ENCODE measurements at places on chromosomes 2 and 18.

- no peak for DNase-seq
Observed at GRCh38 chr2:190110699-190111098, 48.2 kb upstream of the MSTN start.

DNA sequence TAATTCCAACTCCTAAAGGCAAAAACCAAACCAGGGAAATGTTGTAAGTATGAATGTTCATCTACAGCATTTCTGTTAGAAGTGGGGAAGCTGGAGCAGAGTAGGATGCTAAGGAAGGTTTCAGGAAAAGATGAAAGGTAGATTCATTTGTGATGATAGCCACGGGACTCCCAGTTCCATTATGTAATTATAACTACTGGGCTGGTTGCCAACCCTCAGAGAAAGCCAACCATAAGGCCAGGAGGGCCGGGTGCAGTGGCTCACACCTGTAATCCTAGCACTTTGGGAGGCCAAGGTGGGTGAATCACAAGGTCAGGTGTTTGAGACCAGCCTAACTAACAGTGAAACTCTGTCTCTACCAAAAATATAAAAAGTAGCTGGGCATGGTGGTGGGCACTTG, 288.9 kb upstream of the ETAA1 start:
- DNase-seq, result no peak

DNA sequence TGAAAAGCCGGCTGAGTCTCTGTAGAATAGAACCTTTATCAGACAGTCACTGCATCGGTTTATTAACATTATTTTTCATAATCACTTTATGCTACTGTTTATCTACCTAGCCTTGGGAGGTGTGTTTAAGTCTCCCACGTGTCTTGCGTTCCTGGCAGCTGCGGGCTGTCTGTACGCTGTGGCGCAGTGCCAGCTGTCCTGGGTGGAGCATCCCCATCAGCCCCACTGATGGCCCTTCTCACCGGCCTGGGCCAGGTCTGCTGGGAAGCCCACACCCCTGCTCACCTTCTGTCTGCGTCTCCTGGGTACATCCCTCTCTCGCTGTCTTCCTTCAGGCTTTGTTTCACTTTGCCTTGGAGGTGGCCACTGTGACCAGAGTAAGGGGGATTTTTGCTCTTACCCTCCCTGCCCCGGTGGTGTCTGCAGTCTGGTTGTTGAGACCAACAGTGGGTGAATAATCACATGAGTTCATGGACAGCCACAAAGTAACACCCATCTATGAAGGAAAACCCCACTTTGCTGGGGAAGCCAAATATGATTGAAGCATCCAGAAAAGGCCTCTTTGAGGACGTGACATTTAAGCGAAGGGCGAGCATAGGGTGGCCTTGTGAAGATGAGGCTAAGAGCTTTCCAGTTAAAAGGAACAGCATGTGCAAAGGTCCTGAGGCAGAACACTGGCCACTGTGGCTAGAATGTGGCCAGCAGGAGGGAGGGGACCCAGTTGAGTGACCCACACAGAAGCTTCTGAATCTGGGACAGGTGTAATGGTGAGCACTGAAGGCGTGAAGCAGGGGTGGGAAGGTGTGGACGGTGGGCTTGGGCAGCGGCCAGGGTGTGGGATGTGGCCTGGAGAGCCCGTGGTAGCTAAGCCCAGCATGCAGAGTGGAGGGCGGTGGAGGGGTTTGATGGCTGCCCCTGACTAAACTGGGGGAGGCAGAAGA, 41.7 kb downstream of the RAMP1 start:
- DNase-seq, result no peak

DNA sequence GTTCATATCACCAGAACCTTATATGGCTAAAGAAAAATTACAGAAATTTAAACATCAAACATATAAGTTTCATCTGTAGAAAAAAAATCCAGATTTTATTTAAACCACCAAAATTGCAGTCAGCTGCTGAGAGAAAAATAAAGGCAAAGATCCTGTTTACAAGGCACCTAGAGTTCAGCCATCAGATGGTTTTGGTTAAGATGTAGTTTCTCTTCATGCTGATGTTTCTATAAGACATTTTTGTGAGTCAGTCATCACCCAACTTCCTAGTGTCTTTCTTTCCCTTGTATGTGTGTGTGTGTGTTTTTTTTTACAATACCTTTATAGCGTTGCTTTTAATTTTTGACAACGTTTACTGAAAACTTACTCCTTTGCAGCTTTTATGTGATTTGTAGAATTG, 26.1 kb upstream of the MMADHC start:
- no peak for DNase-seq

DNA sequence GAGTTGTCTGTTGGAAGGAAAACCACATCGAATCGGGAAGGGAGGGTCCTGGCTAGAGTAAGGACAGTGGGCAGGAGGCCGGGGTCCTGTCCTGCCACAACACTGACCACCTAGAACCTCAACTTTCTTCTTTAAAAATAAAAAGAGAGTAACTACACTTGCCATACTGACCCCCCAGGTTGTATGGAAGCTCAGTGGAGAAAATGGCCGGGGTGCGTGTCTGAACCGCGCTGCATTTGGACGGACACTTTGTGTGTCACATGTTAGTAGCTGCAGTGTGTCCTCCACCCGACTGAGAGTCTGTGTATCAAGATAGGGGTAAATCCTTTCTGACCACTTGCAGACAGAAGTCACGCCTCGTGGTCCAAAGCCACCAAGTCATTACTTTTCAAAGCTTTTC, 87.0 kb downstream of the GBX2 start:
- no peak for DNase-seq

- no peak for DNase-seq
Observed at GRCh38 chr2:15660491-15661294, 69.0 kb downstream of the DDX1 start.

GRCh38 chr2:219980638-219981037, 353.2 kb downstream of the SLC4A3 start:
- no peak for DNase-seq

DNA sequence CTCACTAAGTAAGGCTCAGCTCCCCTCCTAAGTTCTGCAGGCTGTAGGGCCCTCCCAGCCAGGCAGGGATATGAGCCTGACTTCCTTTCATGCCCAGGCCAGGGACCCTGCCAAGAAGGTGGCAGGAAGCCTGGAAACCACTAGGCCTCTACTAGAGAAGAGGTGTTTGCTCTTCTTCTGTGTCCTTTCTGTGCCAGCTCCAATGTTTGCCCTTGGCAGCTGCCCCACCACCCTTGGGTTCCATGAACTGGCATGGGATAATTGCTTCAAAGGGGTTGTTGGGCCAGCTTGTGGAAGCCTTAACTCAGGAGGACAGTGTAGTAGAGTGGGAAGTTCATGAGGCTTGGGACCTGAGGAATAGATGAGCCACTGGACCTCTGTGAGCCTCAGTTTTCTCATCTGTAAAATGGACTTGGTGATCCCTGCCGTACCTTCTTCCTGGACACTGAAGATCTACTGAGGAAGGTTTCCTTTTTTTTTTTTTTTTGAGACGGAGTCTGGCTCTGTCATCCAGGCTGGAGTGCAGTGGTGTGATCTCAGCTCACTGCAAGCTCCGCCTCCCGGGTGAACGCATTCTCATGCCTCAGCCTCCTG, 3.9 kb downstream of the SLC35F6 start:
- DNase-seq, result no peak

DNA sequence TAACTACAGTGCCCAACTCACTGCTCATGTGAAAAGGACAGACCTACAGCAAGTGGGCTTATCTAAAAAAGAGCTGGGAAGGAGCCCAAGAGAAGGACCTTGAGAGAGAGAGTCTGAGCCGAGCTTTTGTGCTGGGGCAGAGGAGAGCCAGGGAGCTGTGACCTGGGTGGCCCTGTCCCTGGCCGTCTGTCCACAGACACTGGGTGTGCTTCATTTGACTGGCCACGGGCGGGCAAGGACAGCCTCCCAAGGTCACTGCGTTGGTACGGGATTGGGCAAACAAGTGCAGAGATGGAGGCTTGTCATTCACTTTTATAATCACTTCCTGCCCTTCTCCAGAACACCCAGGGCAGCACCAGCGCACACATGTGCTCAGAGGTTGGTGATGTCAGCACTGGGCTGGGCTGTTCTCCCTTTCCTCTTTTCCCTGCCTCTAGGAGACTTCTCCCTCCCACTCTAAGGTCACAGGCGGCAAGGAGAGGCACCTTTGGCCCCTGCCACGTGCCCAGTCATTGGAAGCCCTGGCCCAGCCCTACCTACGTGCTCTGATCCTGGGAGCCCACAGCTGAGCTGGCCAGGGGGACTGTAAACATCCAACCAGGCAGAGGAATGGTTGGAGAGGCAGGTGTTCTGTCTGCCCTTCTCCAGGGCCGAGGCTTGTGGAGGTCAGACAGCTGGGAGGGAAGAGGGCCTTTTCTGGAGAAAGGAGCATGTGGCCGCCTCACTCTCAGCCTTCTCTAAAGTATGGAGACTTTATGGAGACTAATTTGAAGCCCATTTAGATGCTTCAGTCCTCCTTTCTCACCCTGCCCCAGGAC, 6.4 kb upstream of the PSD4 start:
- DNase-seq, result no peak

GRCh38 chr2:10521356-10522169, 73.4 kb upstream of the ODC1 start:
- DNase-seq, result no peak

DNA sequence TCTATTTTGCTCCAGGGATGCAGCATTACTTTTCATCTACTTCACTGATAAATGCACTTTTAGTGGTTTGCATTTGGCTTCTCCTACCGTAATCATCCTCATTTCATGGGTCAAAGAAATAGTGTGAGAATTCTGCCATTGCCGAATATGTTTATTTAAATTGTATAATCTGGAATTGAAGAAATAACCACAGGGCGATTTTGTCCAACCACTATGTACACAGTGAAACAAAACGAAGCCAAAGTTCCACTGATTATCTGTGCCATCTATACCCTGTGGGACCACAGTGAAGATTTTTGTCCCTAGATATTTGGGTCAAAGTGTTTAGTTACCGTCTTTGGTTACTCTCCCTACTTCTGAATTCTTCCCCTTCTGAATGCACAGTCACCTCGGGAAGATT, 888.6 kb upstream of the NRXN1 start:
- no peak for DNase-seq

GRCh38 chr2:100924122-100924519, 78.0 kb upstream of the RPL31 start:
- no peak for DNase-seq

- DNase-seq, result no peak
Observed at GRCh38 chr2:169775765-169776164, 22.9 kb upstream of the SSB start.

DNA sequence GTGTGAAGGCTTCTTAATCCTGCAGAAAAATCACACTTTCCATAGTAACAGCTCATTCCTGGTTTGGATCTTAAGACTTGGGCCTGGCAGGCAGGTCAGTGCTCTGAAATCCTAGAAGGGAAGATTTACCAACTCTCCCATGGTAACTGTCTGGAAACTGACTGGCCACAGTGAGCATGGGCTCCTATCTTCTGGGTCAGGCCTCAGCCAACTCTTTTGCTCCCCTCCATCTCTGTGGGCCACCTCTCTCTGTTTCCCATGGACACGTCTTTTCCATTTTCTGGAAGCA, 86.7 kb downstream of the ACAA2 start:
- DNase-seq, result no peak

DNA sequence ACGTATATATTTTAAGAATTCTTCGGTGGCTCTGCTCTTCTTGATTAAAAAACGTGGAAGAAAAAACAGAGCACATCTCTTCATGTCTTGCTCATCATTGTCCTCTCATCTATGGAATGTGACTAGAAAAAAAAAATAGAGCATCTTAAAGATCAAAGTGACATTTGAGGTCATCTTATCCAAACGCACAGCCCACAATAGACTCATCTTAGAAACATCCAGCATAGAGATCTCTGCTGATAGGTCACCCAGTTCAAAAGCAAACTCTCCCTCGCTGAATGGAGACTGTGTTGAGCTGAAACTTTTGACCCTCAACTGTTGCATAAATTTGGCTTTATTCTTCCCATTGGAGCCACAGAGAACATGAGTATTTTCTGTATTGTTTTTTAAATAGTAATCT, 65.2 kb downstream of the CMPK2 start:
- no peak for DNase-seq

DNA sequence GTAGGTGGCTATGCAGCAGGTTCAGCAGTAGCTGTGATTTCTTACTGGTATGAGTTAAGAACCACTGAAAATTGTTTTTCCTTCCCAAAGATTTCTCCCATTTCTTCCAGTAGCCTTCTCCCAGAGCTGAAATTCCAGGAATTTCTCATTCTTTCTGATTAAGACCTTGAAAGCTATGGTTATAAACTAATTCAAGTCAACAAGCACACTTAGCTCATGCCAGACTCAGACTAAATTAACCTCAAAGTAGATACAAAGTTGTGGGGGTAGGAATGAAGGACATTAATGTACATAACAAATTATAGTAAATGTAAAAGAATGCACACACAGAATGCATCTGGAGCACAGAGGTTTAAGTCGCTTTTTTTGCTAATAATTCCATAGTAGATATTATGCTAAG, 103.6 kb upstream of the SOX11 start:
- no peak for DNase-seq

GRCh38 chr2:236162882-236163470, 5.2 kb downstream of the GBX2 start:
- DNase-seq, result no peak

DNA sequence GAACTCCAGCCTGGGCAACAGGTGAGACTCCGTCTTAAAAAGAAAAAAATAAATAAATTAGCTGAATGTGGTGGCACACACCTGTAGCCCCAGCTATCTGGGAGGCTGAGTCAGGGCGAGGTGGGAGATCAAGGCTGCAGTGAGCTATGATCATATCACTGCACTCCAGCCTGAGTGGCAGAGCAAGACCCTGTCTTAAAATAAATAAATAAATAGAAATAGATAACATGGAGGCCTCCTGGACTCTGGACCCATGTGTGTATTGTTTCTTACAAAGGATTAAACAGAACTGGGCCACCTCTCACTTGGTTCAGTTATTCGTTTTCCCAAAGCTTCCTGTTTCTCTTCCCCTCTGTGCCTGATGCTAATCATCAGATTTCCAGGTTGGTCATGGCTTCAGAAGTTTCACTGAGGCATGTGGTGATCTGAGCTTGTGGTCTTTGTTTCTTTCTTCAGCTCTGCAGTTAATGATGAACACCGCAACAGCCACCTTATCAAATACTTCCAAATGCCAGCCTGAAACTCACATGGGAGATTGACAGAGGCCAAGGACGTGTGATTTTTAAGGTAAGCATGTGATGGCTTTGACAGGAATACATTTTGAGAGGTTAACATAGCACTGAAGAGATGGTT, 83.3 kb upstream of the MAP4K4 start:
- DNase-seq, result no peak

DNA sequence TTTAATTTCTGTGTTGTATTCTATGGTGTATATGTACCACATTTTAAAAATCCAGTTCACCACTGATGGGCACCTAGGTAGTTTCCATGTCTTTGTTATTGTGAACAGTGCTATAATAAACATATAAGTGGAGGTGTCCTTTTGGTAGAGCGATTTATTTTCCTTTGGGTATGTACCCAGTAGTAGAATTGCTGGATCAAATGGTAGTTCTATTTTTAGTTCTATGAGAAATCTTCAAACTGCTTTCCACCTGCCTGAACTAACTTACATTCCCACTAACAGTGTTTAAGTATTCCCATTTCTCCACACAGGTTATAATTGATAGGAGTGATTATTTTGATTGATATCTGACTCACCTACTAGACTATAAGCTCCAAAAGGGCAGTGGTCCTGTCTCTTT, 148.2 kb downstream of the BABAM2 start:
- no peak for DNase-seq

Data from Ammon's horn (tissue), 1 donor.